ENCODE measurements at places on chromosomes 5 and 9.

DNA sequence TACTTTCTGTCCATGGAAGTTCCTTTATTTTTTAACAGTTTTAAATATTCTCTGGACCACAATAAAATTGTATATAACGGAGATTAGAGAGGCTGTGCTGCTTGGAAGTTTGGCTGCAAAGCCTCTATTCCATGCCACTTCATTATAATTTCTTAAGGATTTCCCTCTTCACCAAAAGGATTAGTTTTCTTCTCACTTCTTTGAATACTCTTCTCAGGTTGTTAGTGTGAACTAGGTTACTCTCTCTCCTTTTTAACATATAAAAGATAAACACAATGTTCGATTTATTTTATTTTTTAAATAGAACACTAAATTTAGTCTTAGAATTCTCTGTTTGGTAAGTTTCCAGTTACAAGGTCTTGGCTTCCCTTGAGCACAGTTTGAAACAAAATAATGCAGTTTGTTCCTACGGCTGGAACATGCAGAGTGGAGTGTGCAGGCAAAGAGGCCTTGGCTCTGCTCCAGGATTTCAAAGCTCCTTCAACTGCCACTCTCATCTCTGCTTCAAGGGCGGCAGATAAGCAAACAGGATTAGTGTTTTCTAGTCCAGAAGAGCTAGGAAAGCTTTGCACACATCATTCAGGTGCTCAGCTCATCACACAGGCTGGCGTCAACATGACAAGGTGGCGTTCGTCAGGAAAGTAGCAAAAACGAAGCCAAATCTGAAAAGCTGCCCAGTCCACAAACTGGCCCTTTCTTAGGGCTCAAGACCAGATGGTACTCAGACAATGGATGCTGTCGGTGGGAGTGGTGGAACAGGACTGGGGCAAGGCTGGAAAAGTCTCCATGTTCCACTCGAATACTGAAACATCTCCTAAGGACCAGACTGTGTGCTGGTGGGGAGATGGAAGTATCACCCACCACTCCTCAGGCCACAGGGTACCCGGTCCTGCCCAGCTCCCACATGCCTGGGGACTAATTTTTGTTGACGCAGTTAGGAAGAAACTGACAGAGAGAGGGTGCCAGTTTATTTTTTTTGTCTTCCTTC, 286.6 kb downstream of the CRB2 start:
- DNase-seq, result peak; percentile 58

- no peak for DNase-seq
These were observed 19.2 kb upstream of the FYB1 start for GRCh38 chr5:39238366-39239105.

DNA sequence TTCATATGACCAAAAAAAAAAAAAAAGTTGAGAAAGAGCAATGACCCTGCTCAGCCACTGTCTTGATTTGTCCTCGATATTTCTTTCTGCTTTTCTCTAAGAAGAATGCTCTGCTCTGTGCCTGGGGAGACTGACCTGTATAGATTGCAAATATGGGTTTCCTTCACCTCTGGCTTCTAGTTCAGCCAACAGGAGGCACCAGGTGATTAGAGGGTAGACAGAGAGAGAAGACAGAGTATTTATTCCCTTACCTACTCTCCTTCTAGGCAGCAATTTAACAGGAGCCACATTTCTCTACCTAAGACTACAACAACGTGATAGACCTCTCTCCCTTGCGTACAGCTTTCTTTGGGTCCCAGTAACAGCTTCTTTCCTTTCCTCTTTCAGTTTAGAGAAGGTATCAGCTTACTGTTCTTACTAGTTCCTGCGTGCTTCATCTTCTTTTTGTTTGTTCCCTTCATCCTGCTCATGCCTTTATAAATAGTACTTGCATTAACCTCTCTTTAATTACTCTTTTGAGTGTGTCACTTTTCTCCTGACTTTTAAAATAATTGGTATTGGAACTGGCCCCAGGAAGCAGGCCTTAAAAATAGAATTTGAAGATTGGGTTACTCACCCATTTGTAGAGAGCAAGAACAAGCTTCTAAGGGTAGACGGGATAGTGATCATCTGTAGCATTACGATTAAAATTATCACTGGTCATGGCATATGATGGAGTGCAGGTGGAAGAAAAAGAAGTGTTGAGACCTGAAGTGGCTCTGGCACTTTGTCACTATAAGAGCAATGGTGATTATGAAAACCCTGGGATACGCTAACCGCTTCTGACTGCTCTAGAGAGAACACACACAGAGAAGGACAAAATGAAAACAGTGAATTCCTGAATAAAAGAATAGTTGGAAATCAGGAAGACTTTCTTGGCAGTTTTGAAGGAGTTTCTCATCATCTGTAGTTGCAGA, 161.2 kb upstream of the FSTL4 start:
- no peak for DNase-seq

DNA sequence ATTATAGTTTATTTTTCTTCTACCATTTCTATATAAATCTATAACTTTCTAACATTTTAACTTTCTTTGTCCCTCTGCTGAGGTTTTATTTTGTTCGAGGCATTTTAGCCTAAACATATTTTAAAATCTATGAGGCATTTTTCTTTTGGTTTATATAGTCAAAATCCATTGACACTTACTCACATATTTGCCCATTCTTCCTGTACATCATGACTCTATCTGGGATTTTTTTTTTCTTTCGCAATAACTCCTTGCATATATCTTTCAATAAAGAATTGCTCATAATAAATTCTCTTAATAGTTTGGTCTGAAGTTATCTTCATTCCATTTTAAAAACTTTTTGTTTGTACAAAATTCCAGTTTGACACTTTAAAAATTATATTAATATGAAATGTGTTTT, 632.3 kb downstream of the TLE4 start:
- no peak for DNase-seq

- DNase-seq, result no peak
These were observed 4.0 kb downstream of the ST6GALNAC4 start for GRCh38 chr9:127912882-127913281.

GRCh38 chr9:101711330-101711941, 27.0 kb downstream of the GRIN3A start:
- DNase-seq, result no peak

GRCh38 chr5:121968910-121969607, 7.3 kb downstream of the SRFBP1 start:
- no peak for DNase-seq

DNA sequence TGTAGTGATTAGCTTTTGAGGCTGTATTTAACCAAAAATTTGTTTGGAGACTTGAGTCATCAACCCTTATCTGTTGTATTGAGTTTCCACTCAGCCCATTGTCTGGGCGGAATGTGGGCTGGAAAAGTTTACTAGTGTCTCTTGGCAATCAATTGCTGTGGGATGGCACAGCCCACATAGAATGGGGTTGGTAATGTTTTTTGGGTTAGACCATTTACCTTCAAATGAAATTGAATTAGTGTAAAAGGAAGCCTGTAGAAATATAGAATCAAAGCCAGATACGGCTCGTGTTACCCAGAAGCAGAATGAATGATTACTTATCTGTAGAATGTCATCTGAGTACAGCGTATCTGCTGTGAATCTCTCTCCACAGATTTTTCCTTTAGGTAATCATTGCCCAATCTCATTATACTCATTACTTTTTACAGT, 142.9 kb downstream of the AOPEP start:
- no peak for DNase-seq

DNA sequence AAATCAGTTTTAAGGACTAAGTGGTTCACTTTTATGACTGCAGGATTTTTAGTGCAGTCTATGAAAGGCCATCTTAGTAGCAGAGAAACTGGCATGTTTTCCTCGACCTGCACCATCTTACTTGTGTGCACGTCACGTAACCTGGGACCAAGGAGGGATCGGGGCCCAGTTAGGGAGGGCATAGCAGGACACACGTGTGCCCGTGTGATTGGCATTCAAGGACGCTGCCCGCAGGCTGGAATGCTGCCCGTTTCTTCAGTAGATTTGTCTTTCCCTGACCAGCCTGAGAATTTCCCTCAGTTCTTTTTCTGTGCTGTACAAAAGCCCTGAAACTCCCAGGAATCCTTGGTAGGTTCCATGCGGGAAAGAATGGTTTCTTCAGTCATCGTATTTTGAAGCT, 196.3 kb downstream of the TRIO start:
- no peak for DNase-seq

DNA sequence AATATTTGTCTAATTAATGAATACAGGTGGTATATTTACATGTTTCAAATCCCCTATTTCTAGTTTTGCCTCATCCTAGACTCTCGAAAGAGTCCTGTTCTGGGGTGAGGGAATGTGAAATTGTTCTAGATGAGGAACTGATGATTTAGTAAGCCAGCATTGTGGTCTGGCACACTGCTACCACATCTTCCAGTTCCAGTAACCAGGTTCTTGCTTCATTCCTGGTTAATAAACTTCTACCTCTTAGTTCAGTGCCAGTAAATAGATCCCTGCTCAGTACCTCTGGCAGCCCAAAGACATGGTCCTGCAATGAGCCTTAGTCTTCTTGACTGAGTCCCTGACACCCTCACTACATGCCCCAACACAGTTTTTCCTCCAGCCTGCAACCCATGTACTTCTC, 207.7 kb downstream of the SREK1 start:
- DNase-seq, result no peak

DNA sequence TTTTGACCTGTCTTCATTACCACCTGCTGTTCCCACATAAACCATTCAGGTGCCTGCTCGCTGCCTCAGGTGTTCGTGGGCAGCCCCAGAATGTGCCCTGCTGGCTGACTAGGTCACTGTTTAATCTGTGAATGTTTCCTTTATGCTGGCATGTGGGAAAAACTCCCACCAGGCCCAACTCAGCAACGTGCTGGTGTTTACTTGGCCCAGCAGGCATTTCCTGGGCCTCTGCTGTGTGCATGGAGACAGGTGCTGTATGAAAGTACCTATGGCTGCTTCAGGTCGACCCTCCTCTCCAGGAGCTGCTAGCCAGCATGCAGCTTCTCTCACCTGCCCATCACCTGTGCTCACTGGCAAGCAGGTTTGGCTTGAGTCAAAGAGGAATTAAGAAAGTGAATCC, 65.8 kb downstream of the RAD23B start:
- no peak for DNase-seq

DNA sequence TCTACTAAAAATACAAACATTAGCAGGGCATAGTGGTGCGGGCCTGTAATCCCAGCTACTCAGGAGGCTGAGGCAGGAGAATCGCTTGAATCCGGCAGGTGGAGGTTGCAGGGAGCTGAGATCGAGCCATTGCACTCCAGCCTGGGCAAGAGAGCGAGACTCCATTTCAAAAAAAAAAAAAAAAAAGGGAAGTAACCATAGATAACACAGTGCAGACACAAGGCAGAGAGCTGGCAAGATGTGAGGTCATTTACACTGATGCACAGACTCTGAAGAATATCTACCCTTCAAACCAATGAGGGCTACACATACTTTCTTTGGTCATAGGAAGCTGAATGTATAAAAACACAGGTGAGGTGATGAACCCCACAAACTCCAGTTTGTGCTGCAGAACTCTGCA, 131.9 kb downstream of the DCP2 start:
- no peak for DNase-seq

GRCh38 chr9:89679581-89679980, 74.8 kb downstream of the GADD45G start:
- DNase-seq, result no peak

Measured in urinary bladder (tissue), 4 donors.